ENCODE measurements at places on chromosomes 5 and 9.

DNA sequence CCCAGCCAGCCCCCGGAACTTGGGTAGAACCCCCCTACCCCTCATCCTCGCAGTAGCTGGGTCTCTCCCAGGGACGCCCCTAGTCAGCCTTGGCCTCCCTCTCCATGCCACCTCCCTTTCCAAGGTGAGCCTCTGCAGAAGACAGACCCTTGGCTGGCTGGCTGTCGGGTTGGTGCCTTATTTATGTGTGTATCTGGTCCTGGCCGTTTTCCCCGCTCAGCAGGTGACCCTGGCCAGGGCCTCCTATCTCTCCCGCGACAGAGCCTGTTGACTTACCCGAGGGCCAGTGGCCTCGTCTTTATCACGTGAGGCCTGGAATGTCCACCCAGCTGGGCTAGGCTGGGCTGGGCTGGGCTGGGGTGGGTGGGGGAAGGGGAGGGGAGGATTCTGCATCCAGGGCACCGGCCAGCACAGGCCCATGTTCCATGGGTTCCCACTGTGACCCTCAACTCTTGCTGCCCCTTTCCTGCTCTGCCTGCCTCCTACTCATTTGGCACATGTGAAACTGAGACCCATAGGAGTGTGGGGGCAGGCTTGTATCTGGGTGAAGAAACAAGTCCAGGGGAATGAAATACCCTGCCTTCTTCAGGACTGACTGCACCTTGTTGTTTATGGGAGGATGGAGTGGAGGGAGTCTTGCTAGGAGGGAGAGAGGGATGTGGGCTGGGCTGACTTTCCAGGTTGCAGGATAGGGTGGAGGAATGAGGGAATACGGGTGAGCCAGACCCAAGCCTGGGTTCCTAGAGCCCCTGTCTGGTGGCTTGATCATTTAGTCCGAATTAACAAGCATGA is 3.1 kb downstream of the CXXC5 start:
- no peak for DNase-seq

GRCh38 chr5:68329554-68330255 is 114.1 kb downstream of the PIK3R1 start:
- DNase-seq = no peak

GRCh38 chr9:133592731-133593409 is 16.3 kb downstream of the FAM163B start:
- no peak for DNase-seq

DNA sequence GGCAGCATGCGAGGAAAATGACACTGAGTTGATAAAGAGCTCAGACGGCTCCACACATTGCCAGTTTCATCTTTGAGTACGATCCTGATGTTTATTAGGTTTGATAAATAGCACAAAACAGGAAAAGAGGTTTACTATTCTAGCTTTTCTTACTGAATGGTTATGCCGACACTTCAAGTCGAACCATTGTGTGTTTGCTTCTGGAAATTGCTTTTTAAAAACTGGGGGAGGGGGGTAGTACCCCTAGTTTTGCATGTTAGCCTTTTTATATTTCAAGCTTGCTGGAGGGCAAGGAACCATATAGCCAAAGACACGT is 5.2 kb downstream of the PTCH1 start:
- no peak for DNase-seq

DNA sequence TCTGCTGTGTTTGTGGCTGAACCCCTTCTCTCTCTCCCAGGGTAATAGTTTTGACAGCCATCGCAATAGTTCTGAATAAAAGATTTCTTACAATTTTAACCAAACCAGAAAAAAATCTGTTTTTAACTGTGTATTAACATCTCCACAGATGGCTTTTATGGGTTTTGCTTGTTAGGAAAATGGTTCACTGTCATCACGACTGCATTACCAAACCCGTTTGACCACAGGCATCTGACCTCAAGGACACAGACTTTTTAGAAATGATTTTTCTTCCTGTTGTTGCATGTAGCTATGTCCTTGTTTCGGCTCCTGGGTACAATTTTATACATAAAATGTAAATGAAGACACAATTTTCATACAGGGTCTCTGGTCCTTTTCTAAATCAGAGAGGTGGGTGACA is 316.1 kb downstream of the IRX1 start:
- no peak for DNase-seq

DNA sequence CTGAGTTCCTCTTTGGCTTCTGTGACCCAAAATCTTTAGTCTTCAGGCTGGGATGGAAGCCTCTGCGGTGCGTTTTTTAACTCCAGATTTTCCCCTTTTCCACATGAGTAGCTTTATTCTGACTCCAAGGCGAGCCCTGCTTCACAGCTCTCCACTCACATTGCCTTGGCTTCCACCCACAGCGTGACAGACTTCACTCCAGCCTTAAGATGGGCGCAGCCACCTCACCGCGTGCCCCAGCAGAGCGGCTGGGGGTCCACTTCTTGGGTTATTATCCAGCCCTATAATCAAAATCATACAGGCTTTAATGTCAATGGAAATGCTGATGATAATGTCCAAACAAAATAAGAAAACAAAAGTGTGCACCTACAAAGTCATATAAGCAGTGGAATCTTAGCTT is 1.2 kb downstream of the EXOC3 start:
- DNase-seq = no peak

GRCh38 chr9:133396952-133397351 is 20.8 kb downstream of the STKLD1 start:
- DNase-seq = no peak

DNA sequence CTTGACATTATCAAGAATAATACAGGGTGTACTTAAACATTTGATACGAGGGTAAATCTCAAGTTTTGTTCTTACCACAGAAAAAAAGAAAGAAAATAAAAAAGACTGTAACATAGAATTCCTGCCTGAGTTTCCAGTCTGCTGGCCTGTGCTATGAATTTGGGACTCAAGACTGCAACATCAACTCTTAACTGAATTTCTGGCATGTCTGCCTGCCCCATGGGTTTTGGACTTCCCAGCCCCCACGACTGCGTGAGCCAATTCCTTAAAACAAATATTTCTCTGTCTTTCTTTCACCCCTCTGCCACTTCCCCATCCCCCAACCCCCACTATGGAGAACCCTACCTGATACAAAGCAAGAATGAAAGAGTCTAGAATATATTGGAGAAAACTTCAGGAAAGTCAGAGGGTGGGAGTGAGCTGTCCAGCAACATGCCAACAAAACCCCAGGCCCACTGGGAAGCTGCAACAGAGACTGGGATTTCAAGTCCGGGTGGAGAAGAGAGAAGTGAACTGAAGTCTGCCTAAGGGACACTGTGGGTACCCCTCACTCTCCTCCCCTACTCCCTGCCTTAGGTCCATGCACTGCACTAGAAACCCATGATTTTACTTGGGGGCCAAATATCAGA is 43.0 kb downstream of the MARCHF3 start:
- no peak for DNase-seq
